ENCODE measurements at places on chromosomes 11 and 22. TPM values are rescaled to one million over a fixed set of nuclear protein-coding genes. Genes with fewer than 3 reads are reported as not detected.

- no peak for DNase-seq
Measured at GRCh38 chr11:110379261-110379660, 50.5 kb upstream of the FDX1 start.

GRCh38 chr11:4543561-4543960 is 1.4 kb upstream of the OR52M1 start:
- no peak for DNase-seq

- no peak for DNase-seq
Measured at GRCh38 chr11:66068154-66068821, 1.8 kb upstream of the PACS1 start.

- no peak for DNase-seq
Measured at GRCh38 chr11:21641869-21642268, 551.0 kb upstream of the ANO5 start.

DNA sequence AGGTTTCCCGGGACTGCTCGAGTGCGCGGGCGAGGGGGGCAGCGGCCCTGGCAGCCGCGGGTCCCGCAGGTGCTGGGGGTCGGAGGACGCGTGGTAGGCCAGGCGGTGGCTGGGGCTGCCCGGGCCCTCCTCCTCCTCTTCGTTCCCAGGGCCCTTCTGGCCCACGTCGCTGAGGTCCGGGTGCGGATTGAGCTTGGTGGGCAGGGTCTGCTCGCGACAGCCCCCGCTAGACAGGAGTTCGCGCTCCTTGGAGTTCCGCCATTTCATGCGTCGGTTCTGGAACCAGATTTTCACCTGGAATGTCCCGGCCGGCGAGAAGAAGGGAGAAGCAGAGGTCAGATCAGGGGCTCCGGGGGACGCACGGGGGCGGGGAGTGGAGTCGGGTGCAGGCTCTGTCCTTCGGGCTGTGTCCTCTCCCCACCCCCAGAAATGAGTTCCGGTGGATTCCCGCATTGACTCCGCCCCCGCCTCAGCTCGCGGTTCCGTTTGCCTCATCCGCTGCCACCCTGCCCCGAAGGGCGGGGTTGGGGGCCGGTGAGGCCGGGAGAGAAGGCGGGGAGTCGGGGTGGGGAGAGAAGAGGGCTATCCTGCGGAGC is 3.9 kb downstream of the DBX1 start:
- no peak for DNase-seq

The ACAT1 gene
- 70.7 TPM for total RNA-seq

DNA sequence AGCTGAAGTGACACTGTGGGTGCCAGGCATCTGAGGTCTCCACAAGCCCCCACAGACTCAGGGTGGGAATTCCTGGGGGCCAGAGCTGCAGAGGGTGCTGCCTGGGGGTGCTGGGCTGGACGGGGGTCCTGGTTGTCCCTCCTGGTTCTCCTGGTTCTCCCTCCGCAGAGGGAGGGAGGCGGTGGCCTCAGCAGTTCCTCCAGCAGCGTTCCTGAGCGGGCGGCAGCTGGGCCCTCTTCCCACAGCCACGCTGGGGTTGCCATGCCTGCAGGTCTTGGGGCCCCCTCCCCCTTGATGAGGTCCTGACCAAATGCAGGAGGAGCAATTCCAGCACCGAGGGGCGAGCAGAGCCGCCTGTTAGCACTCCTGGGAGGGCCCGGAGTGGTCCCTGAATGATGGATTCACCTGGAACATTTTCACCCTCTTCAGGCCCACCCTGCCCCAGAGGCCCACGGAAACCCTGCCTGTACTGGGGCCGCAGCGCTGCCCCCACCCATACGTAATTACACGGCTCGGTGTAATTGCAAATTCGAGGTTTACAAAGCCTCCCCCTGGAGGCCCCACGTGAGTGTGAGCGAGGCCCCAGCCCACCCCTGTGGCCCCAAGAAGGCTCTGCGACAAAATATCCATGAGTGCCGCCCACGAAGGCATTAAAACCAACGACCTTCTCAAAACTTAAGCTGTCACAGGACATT is 635 bp downstream of the C11orf21 start:
- no peak for DNase-seq

GRCh38 chr11:71538666-71538990 is 803 bp downstream of the KRTAP5-8 start:
- no peak for DNase-seq

- DNase-seq, result no peak
Measured at GRCh38 chr11:35785287-35786167, 123.0 kb downstream of the TRIM44 start.

The SHANK2 gene
- 12.5 TPM for total RNA-seq

The KBTBD3 gene
- total RNA-seq, result 1.6 TPM

- DNase-seq, result no peak
Measured at GRCh38 chr22:22735695-22736611, 91.5 kb downstream of the GGTLC2 start.

DNA sequence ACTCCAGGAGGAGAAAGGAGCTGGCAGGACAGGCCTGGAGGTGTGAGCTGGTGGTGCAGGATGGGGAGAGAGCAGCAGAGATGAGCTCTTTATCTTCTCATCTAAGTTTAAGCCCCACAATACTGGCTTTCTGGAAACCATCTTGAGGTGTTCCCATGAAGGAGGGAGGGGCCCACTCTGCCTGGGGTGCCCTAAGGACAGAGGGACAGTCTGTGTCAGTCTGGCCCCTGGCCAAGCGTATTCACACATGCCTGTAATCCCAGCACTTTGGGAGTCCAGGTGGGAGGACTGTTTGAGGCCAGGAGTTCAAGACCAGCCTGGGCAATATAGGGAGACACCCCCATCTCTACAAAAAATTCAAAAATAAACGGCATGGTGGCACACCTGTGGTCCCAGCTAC is 8.9 kb downstream of the SERHL2 start:
- no peak for DNase-seq

DNA sequence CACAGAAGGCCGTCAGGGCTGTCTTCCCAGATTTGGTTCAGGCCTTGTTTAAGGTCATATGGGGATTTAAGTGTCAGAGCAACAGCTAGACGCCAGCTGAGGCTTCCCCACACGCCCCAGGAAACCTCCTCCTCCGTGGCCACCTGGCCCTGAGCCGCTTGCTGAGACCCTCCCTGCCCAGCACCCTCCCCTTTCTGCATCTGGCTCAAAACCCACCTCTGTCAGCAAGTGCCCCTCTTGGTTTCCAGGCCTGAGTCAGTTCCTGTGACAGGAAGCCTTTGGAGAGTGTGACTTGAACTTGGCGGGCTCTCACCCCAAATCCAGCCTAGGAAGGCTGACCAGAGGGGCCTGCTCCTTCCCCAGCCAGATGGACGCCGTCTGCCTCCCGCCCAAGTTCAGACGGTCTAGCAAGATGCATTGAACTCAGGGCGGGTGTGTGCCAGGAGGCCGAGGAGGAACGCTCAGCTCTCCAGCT is 561 bp downstream of the FXYD2 start:
- no peak for DNase-seq

The FOSL1 gene
- 46.5 TPM for total RNA-seq

DNA sequence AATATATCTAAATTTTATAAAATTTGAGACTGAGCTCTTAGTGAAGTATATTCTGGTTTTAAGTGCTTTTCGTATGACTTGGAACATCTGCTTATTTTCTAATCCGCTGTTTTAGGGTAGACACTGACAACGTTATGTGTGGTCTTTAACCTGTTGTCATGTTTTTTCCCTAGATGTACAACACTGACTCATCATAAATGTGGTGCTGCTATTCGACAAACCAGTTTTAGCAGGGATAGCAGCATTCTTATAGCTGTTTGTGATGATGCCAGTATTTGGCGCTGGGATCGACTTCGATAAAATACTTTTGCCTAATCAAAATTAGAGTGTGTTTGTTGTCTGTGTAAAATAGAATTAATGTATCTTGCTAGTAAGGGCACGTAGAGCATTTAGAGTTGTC is 23.8 kb upstream of the HIKESHI start:
- DNase-seq, result no peak

DNA sequence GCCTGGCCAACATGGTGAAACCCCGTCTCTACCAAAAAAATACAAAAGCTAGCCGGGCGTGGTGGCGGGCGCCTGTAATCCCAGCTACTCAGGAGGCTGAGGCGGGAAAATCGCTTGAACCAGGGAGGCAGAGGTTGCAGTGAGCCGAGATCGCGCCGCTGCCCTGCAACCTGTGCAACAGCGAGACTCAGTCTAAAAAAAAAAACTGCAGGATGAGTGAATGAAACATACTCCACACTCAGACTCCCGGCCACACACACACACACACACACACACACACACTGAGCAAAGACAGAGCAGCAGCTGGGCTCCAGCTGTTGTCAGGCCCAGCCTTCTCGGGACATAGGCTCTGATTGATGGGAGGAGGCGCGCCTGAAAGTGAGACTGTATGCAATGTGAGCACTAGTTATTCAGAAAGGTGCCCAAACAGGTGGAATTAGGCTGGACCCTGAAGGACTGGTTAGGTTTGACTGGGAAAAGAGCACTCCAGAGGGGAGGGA is 1.5 kb upstream of the PLEKHA7 start:
- DNase-seq, result no peak

The CALCA gene
- total RNA-seq, result 6.0 TPM

GRCh38 chr11:95279921-95280868 is 49.2 kb upstream of the SESN3 start:
- no peak for DNase-seq

GRCh38 chr11:86718521-86718920 is 46.1 kb upstream of the ME3 start:
- DNase-seq, result no peak

The FAM83F gene
- 5.8 TPM for total RNA-seq

DNA sequence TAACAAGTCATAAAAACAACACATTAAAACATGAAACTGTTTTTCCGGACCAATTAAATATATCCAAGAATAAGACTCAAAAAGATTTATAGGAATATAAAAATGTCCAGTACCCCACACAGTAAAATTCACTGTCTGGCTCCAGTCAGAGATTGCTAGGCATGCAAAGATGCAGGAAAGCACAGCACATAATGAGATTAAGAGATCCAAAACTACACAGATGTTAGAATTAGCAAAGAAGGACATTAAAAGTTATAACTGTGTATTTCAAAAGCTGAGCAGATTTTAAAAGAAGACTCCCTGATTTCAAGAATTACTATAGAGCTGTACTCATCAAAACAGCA is 13.6 kb downstream of the LRRC75B start:
- DNase-seq, result no peak

- no peak for DNase-seq
Measured at GRCh38 chr11:8729837-8730696, 47.5 kb downstream of the RPL27A start.

The SCN4B gene
- 0.41 TPM for total RNA-seq

GRCh38 chr11:2577031-2577990 is 122.5 kb downstream of the KCNQ1OT1 start:
- DNase-seq, result no peak

GRCh38 chr11:79304599-79305212 is 136.1 kb downstream of the TENM4 start:
- no peak for DNase-seq

- no peak for DNase-seq
Measured at GRCh38 chr11:127598476-127598875, 597.9 kb upstream of the KIRREL3 start.

DNA sequence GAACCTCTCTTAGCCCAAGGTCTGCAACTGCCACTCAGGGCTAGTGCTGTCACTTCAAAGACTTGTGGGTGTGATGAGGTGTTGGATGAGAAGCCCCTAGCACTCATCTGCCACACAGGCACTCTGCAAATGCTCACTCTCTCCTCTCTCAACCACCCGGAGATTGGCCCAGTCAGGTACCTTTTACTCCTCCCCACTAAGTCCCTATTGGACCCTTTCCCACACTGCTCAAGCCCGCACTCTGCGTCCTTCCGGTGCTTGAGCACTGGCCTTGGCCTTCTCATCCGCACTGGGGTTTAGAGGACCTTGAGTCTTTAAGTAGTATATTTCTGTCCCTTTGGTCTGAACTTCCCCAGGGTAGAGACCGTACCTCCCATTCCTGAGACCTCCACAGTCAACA is 308.0 kb downstream of the NXPE2 start:
- no peak for DNase-seq

- peak; percentile 54 for DNase-seq
Measured at GRCh38 chr11:46948378-46949131, 12.0 kb downstream of the CSTPP1 start.

The JAM3 gene
- 28.0 TPM for total RNA-seq

- no peak for DNase-seq
Measured at GRCh38 chr11:114379394-114380069, 20.8 kb downstream of the C11orf71 start.

The AQP11 gene
- total RNA-seq, result 0.75 TPM

DNA sequence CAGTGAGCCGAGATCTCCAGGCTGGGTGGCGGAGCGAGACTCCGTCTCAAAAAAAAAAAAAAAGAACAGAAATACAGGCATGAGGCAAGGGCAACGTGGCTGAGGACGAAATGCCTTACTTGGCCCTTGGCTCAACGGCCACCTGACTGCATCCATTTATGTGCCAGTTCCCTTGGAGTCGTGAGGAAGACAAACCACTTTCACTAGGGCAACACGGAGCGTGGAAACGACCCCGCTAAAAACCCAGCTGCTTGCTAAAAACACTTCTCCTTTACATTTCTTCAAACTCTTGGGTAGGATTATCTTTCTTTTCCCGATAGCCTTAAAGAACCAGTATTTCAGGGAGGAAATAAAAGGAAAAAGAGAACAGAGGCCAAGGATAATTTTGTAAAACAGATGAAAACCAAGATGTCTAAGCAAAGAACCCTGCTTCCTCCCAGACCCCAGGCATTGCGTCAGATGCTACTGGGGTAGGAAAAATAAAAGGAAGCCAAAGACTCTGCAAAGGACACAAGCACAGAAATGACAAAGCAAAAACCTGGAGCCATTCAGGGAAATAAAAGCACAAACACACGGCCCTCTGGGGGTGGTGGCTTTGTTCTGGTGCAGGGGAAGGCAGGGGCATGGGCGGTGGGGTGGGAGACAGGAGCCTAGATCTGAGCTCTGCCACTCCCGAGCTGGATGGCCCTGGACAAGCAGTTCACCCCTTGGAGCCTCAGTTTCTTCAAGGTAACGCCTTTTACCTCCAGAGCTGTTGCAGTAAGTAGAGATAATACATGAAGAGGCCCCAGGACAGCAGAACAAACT is 37.0 kb downstream of the PC start:
- DNase-seq, result no peak

The PTDSS2 gene
- 81.1 TPM for total RNA-seq

The SCGB1D2 gene
- total RNA-seq, result not detected

- DNase-seq, result no peak
Measured at GRCh38 chr11:65780770-65781151, at the start of gene AP5B1. TSS of gene AP5B1 (minus strand) at chr11:65780976. CDS start at chr11:65780591, 385 bp downstream.

The OR5D16 gene
- not detected for total RNA-seq

The TMPRSS4 gene
- 16.8 TPM for total RNA-seq

GRCh38 chr11:105432241-105432995 is 177.5 kb upstream of the GRIA4 start:
- no peak for DNase-seq

DNA sequence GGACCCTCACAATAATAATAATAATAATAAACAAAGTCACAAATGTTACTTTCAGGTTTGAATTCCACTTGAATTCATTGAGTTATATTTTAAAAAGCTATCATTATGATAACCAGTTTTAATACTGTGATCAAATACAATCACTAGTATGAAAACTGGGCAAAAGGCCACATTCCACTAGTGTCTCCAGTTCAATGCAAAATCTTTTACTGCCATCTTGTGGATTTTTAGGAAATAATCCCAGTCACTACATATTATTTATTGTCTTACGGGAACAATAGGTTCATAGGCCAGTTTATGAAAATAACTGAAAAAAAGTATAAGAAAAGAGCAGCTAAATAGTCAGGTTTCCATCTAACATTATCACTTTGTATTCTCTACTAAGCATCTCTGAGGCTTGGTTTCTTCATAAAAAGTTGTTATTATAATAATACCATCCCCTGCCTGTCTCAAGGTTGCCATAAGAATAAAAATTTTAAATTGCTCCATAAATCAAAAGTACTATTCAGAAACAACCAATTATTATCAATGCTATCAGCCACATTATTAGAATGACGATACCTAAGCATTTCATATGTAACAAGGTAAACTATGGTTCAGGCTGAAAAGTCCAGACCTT is 533.9 kb upstream of the CCDC90B start:
- DNase-seq, result peak; percentile 28
